ENCODE measurements at places on chromosomes 2 and 18.

DNA sequence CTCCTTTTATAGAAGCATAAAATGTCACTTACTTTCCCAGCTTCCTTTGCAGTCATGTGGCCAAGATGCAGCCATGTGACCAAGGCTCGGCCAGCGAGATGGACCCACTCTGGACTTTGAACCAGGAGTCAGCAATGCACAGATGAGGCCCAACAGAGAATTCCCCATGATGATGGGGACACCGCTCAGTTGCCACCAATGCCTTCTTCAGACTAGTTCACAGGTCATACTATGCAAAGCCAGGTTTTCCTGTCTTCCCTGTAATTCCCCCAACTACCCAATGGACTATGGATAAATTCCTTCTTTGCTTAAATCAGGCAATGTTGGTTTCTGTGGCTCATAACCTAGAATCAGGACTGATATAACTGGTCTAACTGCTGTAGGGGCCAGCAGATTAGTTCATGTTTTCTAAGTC, 22.5 kb upstream of the REL start:
- no peak for DNase-seq

- DNase-seq, result no peak
Observed at GRCh38 chr2:214836568-214836967, 27.1 kb upstream of the BARD1 start.

GRCh38 chr2:193695367-193695766, 1500.6 kb upstream of the TMEFF2 start:
- DNase-seq, result no peak

DNA sequence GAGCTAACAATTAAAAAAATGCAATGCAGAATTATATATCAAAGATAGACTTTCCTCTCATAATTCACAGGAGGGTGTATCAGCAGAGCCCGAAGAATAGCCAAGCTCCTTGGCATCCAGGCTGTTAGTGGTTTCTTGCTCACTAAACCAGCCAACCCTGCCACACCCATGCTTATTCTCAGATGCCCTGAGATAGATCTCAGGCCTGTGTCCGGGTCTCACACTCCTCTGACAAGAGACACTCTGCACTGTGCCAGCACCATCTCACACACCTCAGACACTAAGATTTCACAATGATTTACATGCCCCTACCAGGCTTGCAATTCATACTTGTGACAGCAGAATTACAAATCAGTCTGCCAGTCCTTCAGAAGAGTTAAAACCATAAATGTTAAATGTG, 64.5 kb downstream of the OSBPL1A start:
- no peak for DNase-seq

GRCh38 chr2:123165616-123166015, 859.5 kb upstream of the CNTNAP5 start:
- no peak for DNase-seq
